Stimulated activated CD4-positive, alpha-beta T cell treated with anti-CD3 and anti-CD28 coated beads, Interleukin-15, amount 100 ng/mL, for 24 hours (primary cell): ENCODE measurements at places on chromosomes 12 and 14.
A peak's percentile ranks its signal among the peaks of the same experiment; 100 is the strongest.

- no peak for DNase-seq
These were observed 8.1 kb upstream of the TMED10 start for GRCh38 chr14:75184492-75184891.

DNA sequence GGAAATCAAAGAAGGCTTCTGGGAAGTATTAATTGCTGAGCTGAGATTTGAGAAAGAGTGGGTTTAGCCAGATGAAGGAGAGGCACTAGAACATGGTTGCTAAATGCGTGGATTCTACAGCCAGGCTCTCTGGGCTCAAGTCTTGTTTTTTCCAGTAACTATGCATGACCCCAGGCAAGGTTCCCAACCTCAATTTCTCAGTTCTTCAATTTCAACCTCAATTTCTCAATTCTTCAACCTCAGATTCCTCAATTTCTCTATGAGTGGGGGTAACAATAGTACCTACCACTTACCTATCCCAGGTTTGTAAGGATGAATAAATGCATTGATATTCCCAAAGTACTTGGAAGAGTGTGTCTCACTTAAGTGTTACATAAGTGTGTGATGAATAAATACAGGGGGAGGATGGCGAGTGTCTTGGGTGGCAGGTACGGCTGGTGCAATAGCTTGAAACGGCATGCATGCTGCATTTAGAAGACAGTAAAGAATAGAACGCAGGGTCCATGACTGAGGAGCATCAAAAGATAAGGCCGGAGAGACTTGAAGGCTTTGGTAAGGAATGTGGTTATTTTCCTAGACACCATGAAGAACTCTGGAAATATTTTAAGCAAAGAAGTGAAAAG, 149.1 kb upstream of the ATP2B1 start:
- no peak for DNase-seq

- no peak for DNase-seq
These were observed 14.5 kb upstream of the WDR89 start for GRCh38 chr14:63656194-63656593.

DNA sequence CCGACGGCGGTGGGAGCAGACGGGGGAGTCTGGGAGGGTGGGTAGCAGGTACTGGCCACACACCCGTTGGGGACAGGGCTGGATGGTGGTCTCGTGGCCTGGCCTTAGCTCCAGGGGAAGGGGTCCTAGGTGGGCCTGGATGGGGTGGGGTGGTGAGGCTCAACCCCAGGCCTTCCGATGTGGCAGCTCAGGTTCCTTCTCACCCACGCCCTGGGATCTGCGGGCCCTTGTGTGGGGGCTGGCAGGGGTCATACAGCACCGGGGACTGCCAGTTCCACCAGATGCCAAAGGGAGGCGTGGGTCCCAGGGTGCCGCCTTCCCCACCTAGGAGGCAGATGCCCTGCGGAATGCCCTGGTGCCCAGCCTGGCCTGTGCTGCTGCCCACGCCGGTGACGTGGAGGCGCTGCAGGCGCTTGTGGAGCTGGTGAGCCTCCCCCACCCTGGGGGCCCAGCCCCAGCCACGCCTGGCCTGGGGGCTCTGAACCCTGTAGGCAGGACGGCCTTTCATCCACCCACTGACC, 21.0 kb downstream of the ASPG start:
- DNase-seq, result no peak

DNA sequence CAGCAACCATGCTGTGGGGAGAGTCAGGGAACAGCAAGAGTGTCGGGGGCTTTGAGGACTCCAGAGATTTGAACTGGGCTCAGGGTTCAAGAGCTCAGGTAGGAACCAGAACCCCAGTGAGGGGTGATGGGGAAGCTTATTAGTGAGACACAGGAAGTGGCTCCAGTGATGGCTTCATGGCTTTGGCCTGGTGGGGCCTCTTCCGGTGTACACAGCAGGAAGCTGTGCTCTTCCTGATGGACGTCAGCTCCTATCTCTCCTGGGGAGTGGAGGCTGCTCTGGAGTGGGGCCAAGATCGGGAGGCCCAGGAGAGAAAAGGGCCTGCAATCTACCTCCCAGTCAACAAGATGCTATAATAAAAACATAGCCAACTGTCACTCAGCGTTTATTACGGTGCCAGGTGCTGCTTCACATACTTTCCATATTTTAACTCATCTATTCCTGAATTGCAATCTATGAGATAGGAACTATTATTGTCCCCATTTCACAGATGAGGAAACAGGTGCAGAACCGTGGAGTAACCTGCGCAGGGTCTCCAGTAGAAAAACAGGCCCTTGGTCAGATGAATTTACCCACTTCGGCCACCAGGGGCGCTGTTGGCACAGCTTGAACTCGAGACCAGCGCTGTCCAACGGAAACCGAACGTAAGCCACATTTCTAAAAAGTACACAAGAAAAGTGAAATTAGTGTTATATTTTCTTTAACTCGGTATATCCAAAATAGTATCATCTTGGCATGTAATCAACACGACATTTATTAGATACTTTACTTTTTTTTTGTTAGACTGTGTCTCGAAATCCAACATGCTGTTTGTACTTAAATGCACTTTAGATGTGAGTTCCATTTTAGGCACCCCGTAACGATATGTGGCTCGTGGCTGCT, 63.6 kb upstream of the DLK1 start:
- DNase-seq, result peak; percentile 76

- no peak for DNase-seq
These were observed 68.1 kb upstream of the KRR1 start for GRCh38 chr12:75579552-75579951.

DNA sequence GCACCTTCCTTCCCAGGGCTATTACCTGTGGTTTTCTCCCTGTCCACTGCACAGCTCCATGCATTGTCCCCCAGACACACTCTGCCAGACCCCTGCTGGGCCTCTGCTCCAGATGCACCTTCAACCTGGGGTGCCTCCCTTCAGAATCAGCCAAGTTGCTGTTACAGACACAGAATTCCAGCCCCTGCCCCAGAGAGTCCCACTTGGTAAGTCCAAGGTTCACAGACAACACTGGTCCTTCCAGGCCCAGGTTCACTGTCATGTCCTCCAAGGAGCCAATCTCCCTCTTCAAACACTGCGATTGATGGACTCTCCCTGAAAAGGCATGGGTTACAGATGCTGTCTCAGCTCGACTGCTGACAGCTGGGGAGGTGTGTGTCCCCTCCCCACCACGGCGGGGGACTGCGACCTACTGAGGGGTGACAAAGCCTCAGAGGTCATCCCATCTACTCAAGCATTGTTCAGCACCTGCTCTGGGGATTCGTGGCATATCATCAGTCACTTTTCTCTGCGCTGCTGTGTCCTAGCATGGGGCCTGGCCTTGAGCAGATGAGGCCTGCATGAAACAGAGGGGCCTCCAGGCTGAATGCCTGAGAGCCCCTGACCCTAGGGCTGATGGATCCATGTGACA, 24.3 kb downstream of the CALM1 start:
- no peak for DNase-seq

GRCh38 chr12:21771311-21771710, 3.2 kb downstream of the KCNJ8 start:
- no peak for DNase-seq

DNA sequence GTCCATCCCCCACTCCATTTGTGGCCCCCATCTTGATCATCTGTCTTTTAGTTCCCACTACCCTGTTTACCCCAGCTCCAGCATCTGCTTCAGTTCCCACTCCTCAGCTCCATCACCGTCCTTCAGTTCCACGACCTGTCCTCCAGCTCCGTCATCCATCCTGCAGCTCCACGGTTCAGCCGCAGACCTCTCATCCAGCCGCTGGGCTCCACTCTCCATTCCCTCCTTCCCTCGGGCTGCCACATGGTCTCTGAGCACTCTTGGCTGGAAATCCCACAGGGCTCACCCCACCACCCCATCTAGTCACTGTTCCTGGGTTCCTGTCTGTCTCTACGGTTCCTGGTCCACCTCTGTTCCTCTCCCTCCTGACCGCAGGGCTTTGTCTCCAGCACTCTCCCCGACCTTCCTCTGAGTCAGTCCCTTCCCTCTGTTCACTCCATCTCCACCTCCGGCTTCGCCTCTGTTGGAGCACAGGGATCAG, 3.3 kb upstream of the P3H3 start:
- DNase-seq, result no peak

DNA sequence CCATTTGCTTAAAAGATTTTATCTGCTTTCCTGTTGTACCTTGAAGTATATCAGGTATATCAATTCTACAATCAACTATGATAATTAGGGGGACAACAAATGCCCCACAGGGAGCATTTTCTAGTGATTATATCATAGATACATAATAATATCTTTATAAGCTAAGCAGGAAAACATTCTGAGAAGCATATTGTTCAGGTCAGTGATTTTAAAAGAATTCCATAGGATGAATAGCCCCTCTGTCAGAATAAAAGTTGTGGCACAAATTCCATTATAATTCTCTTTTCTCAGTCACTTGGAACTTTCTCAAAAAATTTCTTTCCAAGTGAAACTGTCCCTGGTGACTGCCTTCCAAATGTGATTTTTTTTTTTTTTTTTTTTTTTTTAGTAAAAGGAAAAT, 32.9 kb upstream of the HMGA2 start:
- DNase-seq, result no peak

DNA sequence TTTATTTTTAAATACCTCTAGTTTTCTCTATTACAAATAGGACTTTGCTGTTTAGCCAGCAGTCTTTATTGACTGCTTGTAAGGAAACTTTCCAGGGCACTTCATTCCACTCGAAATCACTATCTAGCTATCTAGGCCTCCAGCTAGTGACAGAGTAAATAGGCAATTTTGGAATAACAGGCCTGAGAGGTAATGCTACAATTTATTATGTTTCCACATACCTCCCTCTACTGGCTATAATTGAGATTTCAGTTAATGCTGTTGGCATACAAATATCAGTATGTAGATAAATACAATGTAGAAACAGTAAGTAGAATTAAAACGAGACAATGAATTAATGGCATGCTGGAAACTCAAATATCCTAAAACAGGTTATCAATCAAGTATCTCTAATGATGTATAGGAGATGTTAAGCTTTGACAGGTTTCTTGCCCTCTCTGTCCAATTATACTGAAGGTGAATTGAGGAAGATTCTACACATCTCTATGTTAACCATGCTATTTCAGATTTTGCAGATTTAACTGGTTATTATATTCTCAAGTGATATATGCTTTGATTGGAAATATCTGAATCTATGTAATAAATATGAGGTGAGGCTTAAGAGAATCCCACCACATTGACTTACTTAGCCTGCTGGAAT, 7.2 kb downstream of the DTD2 start:
- DNase-seq, result no peak

DNA sequence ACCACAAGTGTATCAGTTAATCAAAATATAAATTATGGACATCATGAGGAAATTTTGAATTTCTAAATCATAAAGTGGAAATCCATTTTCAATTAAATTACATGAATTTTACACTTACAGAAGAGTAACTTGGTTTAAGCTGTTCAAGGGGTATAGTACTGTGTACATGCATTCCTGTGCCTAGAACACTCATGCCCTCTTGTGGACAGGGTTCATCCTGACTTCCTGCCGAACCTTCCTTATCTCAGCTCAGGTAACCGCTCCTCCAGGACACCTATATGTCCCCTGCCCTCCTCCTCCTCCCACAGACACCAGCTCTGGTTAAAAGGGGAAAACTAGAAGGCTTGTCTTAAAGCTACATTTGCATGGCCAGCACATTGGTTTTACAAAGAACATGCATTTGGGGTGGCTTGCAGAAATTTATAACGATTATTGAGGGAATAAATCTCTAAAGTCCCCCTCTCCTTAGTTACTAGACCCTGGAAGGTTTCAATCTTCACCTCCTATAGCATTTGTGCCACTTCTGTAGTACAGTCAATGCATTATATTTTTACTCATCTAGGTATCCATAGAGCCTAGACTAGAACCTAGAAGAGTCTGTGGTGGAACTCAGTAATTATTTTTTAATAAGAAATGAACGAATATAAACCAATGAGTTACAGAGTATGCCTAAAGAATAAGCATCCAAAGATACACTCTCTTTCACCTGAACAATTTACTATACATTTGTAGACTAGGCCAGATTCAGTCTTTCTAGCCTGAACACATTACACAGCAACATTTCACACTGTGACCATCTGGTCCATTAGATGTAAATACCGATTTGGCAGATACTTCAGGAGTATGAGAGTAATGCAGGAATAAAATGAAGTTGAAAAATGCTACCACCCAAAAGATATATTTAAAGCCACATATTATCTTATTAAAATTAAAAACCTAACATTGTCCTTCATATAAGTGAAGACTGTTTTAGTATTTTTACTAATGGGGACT, 345.6 kb downstream of the PAWR start:
- peak; percentile 6 for DNase-seq

DNA sequence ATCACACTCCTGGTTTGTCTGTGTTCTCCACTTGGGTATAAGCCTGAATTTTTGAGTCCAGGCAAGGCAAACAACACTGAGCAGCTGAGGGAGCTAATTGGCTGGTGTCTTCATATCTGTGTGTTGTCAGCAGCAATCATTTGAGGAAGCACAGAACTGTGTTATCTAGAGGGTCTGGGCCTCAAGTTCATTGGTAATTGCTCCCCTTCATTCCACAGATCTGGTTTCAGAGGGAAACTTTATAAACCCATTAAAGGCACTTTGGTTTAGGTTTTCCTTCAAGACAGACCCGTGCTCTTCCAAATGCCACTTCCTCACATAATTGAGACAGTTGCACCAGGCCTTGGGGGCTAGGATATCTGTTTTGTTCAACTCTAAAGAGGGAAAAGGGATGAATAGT, 5.6 kb downstream of the DACT1 start:
- DNase-seq, result no peak

GRCh38 chr12:121731473-121731872, 18.9 kb downstream of the TMEM120B start:
- DNase-seq, result no peak

GRCh38 chr12:92136965-92137721, 8.5 kb downstream of the BTG1 start:
- no peak for DNase-seq

- DNase-seq, result no peak
These were observed 9.6 kb downstream of the PUS7L start for GRCh38 chr12:43749016-43749415.

DNA sequence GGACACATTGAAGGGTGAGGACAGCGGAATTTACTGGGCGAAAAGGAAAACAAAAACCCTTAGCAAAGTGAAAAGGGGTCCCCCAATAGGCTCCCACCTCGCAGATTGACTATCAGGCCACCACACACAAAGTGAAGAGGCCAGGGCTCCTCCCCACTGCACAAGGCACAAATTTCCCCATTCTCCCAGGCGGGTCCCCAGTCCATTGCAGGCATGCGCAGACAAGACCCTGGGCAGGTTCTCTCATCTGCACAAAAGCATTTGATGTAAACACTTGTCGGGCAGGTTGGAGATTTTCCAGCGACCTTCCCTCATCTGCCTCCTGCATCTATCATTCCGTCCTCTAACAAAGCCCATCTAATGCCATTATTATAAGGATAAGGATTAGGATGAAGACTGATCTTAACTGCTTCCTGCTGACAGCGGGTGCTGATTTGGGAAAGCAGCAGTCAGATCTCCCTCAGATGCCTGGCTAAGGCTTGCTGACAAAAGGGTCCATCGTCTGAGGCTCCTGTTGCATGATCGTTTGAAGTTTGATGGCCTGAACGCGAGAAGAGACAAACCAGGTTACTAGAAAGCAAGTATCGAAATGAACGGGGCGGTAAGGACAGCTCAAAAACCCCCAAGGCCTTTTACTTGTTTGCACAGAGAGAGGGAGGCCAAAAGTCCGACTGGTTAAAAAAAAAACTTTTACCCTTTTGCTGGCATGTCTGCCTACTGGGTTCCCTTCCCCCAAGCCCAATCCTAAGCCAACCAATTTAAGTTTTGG, 14.4 kb downstream of the ASCL4 start:
- no peak for DNase-seq

- DNase-seq, result peak; percentile 62
These were observed 76.6 kb upstream of the GZMB start for GRCh38 chr14:24710403-24711112.

GRCh38 chr12:77189901-77190416, 124.6 kb upstream of the E2F7 start:
- DNase-seq, result no peak
